ENCODE measurements at places on chromosomes 12 and 14.

GRCh38 chr12:104477510-104478390, 21.0 kb downstream of the CHST11 start:
- no peak for DNase-seq

GRCh38 chr14:59276235-59276634, 87.8 kb downstream of the DAAM1 start:
- DNase-seq: no peak

GRCh38 chr12:111274777-111275176, 94.1 kb downstream of the PHETA1 start:
- no peak for DNase-seq

GRCh38 chr14:101187816-101188570, 284.5 kb upstream of the RTL1 start:
- no peak for DNase-seq

GRCh38 chr14:75941030-75941429, 40.8 kb downstream of the TGFB3 start:
- no peak for DNase-seq

- no peak for DNase-seq
Observed at GRCh38 chr14:42047421-42048055, 440.9 kb downstream of the LRFN5 start.

DNA sequence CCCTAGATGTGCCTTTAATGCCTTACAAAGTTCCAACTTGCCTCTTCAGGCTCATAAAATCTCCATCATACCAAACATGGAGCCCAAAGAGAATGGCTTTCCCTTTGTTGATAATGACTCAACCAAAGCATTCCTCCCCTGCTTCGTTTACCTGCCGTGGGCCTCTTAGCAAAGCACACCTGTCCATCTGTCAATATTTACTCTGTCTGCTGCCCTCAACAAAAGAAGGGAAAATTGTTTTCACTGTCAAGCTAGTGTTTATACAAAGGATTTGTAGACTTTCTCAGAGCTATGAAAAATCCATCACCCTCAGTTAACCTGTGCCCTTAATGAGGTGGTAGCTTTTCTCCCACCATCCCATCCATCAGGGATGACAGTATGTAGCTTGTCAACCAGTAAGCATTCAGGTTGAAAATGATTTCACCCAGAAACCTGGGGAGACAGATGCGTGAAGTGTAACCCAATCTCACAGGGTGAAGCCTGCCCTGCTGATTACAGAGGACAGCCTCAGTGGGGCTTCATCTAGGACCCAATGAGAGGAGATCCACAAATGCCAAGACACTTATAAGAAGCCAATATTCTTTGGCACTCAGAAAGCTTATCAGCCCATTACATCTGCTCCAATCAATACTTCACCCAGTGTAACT, 278.1 kb downstream of the NUAK1 start:
- no peak for DNase-seq

DNA sequence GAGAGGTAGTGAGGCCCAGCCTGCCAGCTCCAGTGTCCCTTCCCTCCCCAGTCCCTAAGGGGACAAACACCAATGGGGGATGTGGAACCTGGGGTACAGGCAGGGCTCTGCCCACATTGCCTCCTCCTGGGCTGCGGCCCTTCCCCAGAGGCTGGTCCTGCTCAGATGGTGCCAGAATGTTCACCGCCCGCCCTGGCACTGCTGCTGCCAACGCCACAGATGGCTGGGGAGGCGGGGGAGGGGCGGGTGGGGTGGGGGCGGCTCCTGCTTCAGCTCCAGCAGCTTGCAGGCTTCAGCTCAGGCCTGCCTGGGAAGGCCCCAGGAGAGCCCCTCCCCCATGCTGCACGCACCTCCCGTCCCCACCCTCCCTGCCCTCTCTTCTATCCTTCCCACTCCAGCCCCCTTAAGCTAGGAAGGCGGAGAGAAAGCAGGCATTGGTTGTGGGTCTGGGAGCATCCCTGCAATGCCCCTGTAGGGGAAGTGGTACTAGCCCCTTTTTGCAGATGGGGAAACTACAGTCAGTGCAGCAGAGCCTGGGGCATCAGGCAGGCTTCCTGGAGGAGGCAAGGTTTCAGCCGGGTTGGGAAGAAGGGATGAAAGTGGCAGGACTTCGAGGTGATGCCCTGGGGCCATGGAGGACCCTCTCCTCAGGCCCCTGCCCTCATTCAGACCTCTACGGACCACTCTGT, 2.0 kb upstream of the BEGAIN start:
- no peak for DNase-seq

DNA sequence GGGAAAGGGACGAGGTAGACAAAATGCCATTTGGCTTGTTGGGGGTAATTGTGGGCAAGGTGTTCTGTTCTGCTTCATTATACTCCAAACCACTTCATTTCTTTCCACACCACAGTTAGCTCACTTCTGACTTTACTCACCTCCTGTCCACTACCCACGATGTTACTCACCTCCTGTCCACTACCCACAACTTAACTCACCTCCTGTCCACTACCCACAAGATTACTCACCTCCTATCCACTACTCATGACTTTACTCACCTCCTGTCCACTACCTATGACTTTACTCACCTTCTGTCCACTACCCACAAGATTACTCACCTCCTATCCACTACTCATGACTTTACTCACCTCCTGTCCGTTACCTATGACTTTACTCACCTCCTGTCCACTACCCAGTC, 10.1 kb upstream of the TWF1 start:
- DNase-seq: no peak

DNA sequence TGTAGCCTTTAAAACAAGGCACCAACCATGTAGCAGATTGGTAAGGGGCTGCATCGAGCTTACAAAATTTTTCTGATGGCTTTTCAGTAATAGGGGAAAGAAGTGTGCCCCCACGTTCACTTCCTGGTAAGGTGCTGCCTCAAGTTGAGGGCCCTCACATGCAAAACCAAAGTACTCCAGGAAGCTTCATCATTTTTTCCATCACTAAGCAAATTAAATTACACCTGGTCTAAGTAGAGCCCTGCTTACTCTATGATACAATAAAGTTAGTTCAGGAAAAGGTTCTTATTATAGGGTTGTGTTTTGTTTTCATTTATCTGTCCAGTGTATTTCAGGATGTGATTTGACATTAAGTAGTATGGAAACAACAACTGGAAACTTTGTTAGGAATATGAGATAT, 15.0 kb upstream of the AKAP5 start:
- DNase-seq: no peak

- DNase-seq: no peak
Observed at GRCh38 chr14:80946187-80946586, 4.6 kb upstream of the CEP128 start.

- no peak for DNase-seq
Observed at GRCh38 chr12:108187831-108188230, 58.7 kb downstream of the WSCD2 start.
